Eye (tissue), 1 donor: ENCODE measurements at places on chromosomes 7 and 10.
A peak's percentile ranks its signal among the peaks of the same experiment; 100 is the strongest.

- DNase-seq: no peak
Measured at GRCh38 chr7:5082806-5083205, 37.1 kb downstream of the RBAK start.

DNA sequence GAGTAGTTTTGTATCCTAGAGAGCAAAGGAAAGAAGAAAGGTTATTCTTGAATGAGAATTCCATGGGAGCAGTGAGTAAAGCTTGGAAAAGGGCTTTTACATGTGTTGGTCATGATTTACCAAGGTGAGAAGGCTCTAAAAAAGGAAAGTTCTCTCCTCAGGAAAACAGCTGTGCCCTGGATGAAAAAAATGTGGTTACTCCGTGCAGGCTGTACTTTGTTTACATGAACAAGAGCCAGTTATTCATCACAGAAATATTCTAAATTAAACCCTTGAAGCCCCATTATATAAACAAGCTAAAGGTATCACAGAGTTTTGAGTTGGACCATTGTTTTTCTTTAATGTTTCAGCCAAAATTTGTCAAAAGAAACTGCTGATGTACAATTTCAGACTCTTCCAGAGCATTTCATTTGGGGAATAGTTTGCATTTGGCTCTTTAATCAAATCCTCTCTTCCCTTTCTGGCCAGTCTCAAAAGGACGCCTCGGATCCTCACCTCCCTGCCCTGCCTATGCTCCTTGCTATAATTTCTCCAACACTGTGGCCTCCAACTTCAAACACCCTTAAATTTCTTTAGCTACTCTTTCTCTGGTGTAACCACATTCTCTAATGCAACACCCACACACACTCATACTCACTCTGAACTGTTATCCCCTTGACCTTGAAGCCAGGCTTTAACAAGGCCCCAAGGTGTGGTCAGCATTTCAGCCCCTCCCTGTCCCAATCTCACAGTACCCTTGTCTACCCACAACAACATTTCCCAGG lies 47.4 kb downstream of the AFAP1L2 start:
- DNase-seq: no peak

GRCh38 chr10:124539935-124540641 lies 78.5 kb downstream of the LHPP start:
- peak; percentile 75 for DNase-seq

- DNase-seq: peak; percentile 42
Measured at GRCh38 chr7:36604806-36605205, 119.5 kb downstream of the AOAH start.

- peak; percentile 57 for DNase-seq
Measured at GRCh38 chr10:9608602-9609001, 1409.1 kb upstream of the CELF2 start.

- DNase-seq: peak; percentile 68
Measured at GRCh38 chr7:140672382-140673062, at the start of gene ADCK2. Gene ADCK2, plus strand, starts transcription at chr7:140672945. Its CDS starts 386 bp downstream, at chr7:140673331.

DNA sequence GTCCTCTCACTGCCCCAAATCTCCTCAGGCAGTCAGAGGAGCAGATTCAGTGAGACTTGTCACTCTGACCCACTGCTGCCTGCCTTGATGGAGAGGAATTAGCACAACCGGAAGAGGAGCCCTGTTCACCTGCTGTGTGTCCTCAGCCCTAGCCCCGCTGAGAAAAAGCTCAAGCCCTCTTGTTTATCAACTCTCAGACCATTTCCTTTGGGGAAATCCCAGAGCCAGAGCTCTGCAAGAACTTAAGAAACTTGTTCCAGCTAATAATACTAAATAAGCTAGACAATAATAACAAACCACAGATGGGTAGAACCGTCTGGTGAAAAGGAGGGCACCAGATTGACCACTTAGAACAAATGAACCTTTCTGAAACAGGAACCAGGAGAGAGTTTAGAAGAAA lies 37.7 kb upstream of the ITGB1 start:
- DNase-seq: no peak

- DNase-seq: no peak
Measured at GRCh38 chr7:115600207-115600606, 430.4 kb downstream of the TFEC start.

DNA sequence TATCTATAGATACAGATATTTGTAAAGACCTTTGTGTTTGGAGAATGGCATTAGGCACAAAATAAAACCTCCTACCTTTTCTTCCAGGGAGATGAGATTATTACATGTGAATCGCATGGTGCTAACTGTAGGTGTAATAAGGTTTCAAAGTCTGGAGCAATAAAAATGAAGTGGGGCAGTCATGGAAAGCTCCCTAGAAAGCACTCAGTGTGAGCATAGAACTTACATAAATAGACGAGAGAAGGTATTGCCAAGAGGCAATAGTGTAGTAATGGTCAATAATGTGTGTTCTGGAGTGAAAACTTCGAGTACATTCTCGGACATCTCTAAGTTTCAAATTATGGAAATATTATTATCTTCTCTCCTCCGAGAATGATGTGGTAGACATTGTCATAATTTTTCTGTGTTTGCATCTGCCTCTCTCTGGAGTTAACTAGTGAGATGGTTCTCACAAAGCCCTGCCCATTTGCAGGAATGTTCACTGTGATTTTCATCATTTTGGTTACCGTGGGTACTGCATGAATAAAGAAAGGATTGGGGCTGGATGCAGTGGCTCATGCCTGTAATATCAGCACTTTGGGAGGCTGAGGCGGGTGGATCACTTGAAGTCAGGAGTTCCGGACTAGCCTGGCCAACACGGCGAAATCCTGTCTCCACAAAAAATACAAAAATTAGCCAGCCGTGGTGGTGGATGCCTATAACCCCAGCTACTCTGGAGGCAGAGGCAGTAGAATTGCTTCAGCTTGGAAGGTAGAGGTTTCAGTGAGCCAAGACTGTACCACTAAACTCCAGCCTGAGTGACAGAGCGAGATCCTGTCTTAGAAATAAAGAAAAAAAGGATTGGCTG lies 10.6 kb downstream of the VIM start:
- peak; percentile 62 for DNase-seq

- no peak for DNase-seq
Measured at GRCh38 chr10:64648915-64649314, 1127.7 kb downstream of the REEP3 start.

DNA sequence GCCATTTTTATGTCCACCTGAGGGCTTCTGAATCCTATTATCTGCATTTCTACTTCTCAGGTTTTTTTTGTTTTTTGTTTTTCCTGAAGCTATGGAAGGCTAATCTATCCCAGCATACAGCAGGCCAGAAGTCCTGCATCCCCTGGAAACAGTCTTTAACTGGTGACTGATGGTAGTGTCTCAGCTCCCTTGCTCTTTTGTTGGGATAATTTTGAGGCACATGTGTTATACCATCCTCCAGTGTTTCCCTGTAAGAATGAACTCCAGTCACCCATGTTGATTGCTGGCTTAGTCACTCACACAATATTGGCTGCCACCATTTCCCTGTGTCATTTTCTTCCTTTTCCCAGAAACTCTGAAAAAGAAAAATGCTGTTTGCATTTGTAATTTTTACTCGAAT lies 1094.0 kb upstream of the LRRN3 start:
- DNase-seq: no peak

DNA sequence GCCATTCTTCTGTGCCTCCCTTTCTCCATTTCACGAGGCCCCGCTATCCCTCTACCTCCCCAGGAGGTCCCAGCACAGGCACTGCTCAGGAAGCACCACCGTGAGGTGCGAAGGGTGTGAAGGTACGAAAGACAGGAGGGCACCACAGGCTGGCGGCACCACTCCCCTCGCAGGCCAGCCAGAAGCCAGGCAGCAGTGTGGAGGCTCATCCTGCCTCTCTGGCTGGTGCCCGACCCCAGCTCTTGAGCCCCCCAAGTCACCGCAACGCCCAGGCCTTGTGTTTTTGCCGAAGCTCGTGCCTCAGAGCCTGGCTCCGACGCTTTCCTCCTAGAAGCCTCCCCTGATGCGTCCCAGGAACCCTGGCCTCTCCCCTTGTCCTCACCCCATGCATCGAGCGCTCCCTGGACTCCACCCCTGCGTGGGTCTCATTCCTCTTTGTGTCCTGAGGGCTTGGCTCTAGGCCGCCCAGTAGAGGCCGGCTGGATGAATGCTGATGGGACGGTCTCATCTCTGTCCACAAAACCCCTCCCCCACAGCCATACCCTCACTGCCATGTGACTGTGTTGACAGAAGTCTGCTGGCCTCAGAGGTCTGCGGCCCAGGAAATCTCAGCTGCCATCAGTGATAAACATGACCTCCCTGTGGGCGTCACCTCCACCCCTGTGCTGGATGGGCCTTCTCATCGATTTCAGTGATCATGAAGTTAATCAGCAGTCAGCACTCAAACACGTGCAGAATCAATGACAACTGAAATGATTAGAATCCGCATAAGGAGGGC lies 19.3 kb downstream of the BRI3 start:
- peak; percentile 34 for DNase-seq

GRCh38 chr10:103571656-103571975 lies 78.1 kb downstream of the NEURL1 start:
- DNase-seq: no peak

GRCh38 chr7:37534893-37535610 lies 86.4 kb upstream of the ELMO1 start:
- no peak for DNase-seq

DNA sequence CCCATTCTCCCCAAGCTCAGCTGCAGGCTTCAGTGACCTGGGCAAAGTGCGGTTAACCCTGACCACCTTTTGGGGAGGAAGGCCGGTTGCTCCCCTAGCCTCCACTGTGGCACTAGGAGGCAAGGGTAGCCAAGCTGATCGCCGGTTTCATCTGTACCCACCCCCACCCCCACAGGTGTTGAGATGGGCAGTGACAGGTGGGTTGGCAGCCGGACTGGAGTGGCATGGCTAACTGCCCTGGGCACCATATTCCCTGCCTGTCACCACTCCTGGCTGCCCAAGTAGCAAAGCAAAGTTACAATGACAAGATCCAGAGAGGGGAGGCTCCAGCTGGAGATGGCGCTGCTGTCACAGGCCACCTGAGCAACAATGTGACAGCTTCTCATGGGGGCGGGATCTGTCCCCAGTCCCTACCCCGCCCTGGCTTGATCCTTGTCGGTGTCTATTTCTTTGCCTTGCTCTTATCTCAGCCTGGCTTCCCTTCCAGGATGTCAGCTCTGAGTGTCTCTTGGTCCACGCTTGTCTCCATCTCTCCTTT lies 27.0 kb upstream of the BMS1 start:
- DNase-seq: no peak

DNA sequence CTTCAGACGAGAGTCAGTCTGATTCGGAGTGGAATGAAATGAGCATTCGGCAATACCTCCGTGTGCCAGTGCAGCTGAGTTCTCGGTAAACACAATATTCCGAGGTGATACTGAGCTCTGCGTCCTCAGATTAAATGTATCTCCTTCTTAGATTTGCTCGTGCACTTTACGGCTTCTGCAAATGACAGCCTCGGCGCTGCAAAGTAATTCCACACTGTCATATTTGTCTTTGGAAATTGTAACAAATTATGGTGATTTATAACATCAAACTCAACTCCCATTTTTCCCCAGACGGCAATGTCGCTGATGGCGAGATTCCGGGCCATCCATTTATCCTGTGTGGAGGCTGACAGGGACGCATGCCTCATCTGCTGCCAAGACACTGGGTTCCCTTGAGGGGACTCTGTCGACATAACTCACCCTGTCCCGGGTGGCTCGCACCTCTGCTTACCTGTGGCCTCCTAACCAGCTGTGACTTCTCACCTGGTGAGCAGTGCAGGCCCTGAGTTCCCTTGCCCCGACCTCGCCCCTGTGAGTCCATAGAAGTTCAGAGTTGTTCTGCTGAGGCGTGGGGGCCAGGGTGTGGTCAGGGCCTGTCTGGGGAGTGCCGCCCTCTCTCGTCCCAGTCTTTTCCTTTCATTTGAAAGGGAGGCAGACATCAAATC lies 201.9 kb downstream of the ADARB2 start:
- DNase-seq: no peak

- DNase-seq: no peak
Measured at GRCh38 chr7:148572067-148572522, 18.5 kb upstream of the C7orf33 start.

- DNase-seq: peak; percentile 47
Measured at GRCh38 chr10:124478515-124478914, 16.9 kb downstream of the LHPP start.

- DNase-seq: no peak
Measured at GRCh38 chr7:35748371-35748770, 52.5 kb upstream of the SEPTIN7 start.

GRCh38 chr10:119207713-119208552 lies 562 bp downstream of the GRK5 start:
- DNase-seq: peak; percentile 85

- DNase-seq: peak; percentile 88
Measured at GRCh38 chr7:151754142-151754590, 122.7 kb downstream of the PRKAG2 start.

DNA sequence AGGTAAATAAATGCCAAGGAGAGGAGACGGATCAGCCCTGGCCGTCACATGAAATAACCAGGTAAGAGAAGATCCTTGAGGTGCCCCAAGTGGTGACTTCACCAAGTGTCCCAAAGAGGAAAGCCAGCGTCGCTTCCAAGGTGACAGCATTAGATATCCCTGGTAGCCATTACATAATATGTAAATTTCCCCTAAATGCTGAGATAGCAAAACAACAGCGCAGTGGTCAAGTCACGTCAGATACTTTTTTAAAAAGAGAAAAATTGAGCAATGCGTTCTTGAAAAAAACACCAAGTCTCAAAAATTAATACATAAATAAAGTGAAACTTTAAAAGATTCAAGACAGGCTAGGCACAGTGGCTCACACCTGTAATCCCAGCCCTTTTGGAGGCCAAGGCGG lies 100.2 kb downstream of the HTR5A start:
- DNase-seq: no peak

DNA sequence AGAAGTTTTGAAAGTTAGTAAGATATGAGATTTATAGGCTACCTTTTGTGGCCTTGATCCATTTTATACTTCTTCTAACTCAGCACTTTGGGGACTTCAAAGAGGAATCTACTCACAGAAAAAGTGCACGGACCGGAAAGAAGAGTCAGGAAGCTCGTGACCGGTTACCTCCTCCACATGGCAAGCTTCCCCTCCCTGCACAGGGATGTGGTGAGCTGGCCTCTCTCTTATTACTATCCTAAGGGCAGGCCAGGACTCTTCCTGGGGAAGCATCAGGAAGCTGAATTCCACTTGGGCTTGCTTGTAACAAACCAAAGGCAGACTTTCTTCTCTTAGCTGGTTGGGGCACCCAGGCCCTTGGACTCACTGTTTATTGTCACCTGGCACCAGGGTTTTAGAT lies 170.8 kb upstream of the GLI3 start:
- no peak for DNase-seq
